SW480 (cell line): ENCODE measurements at places on chromosomes 1 and 21.
A peak's percentile ranks its signal among the peaks of the same experiment; 100 is the strongest.

DNA sequence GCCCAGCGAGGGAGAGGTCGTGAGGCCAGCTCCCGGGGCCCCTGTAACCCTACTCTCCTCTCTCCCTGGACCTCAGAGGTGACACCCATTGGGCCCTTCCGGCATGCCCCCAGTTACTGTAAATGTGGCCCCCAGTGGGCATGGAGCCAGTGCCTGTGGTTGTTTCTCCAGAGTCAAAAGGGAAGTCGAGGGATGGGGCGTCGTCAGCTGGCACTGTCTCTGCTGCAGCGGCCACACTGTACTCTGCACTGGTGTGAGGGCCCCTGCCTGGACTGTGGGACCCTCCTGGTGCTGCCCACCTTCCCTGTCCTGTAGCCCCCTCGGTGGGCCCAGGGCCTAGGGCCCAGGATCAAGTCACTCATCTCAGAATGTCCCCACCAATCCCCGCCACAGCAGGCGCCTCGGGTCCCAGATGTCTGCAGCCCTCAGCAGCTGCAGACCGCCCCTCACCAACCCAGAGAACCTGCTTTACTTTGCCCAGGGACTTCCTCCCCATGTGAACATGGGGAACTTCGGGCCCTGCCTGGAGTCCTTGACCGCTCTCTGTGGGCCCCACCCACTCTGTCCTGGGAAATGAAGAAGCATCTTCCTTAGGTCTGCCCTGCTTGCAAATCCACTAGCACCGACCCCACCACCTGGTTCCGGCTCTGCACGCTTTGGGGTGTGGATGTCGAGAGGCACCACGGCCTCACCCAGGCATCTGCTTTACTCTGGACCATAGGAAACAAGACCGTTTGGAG is 23.7 kb upstream of the TNFRSF1B start:
- no peak for DNase-seq

- no peak for DNase-seq
Measured at GRCh38 chr1:158049853-158050252, 56.4 kb downstream of the KIRREL1 start.

DNA sequence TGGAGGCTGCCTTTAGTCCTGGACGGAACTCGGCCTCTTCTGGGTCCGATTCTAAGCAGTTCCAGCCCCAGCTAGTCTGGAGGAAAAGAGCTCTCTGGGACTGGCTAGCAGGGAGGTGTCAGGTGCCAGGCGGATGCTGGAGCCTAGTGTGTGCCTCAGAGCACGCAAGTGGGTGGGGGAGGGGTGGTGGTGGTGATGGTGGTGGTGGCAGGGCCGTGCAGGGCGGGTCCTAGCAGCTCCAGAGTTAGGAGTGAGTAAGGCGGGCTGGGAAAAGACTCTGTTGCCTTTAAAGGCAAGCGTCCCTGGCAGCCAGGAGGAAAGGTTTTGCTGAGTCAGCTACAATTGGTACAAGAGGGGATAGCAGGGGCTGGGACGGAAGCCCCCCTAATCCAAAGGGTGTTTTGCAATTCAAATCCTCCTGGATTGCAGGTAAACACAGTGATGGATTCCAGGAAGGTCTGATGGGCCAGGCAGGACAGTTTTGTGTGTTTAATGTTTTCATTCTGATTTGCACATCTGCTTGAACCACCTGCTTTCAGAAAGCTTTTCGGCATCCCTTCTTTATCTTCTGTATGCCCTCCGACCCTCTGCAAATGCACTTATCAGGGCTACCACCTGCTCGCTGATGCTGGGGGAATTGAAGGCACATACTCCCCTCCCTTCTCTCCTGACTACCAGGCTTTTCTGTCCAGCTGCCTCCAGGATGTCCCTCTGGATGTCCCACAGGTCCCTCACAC is 4.1 kb upstream of the SLC2A1 start:
- DNase-seq = peak; percentile 96

GRCh38 chr1:25933479-25934365 is 27.5 kb upstream of the STMN1 start:
- no peak for DNase-seq

- no peak for DNase-seq
Measured at GRCh38 chr1:9269078-9269501, 23.6 kb upstream of the SPSB1 start.

- no peak for DNase-seq
Measured at GRCh38 chr1:208233546-208233945, 10.6 kb downstream of the PLXNA2 start.

GRCh38 chr1:156712626-156713025 is 7.2 kb upstream of the CRABP2 start:
- no peak for DNase-seq

DNA sequence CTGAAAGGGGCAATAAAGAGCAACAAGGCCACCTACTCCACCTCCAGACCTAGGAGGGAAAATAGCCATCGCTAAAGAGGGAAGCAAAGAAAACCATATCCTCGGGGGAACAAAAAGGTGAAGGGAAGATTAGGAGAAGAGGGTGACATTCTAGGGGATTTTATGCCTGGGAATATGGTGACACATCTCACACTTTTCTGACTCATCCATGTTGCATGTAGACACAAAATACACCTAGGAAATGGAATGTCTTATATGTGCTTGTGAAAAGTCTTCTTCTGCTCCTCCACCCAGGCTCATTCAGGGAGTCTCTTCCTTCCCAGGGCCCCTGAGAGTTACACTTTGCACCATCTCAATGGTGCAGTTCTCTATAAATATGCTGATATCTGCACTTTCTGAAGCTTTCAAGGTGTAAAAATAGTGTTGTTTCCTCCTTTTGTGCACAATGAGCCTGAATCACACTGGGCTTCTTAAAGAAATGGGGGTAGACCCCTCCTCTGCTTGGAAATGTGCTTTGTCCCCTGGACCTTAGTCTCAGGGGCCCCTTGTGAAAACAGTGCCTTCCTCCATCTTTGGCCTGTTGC is 195.9 kb downstream of the CYYR1 start:
- no peak for DNase-seq

GRCh38 chr21:27734146-27734545 is 767.3 kb upstream of the ADAMTS5 start:
- no peak for DNase-seq

- DNase-seq = no peak
Measured at GRCh38 chr1:94284476-94284875, 47.1 kb upstream of the ARHGAP29 start.

DNA sequence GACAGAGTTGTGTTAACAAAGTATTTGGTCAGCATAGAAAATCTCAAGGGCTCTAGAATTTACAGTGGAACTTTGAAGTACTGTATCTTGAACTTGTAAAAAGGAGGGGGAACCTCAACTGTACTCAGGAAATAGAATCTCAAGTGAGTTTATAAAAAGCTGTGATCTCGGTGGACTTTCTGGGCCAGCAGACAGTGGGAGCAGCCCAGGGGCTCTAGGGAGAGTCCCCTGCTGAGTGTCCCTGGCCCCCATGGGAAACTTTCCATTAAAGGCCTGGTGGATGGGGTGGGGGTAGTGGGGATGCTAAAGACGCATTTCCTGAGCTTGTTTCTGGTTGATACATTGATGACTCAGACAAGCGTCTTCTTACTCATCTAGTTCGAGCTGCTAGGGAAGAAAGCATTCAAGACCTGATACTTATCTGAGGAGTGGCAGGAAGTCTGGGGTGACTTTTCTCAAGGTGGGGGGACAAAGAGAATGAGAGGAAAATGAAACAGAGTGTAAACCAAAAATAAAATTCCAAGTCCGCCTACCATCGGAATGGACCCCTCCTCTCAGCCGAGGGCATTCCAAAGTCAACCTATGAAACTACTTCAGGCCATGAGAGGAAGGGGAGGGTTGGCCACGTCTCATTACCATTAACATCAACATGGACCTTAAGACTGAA is 65.5 kb downstream of the NID1 start:
- DNase-seq = no peak

- DNase-seq = no peak
Measured at GRCh38 chr1:178578541-178578940, 65.6 kb downstream of the TEX35 start.

DNA sequence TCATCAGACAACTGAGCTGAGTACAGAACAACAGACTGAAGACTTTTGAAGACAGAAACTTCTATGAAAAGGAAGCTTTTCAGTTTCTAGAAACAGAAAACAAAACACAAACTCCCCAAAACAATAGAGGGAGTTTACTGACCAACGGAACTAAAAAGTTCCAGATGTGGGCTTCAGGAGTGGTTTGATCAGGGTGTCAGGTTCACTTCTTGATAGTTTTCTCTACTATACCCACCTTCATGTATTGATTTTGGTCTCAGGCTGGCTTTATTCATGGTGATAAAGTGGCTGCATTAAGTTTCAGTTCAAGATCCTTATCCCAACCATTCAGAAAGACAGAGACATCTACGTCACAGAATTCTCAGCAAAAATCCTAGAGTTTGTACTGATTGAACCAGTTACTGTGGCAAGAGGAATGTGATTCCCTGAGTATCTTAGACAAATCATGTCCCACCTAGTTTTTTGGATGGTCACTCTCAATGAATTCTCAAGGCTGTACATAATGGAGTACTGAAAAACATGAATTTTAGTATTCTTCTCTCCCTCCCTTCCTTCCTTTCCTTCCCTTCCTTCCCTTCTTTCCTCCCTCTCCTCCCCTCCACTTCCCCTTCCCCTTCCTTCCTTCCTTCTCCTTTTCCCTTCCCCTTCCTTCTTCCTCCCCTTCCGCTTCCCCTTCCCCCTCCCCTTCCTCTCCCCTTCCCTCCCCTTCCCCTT is 680.5 kb downstream of the PTPRU start:
- no peak for DNase-seq
